ENCODE measurements at places on chromosomes 3 and 15. TPM values are rescaled to one million over a fixed set of nuclear protein-coding genes. Genes with fewer than 3 reads are reported as not detected.
A peak's percentile ranks its signal among the peaks of the same experiment; 100 is the strongest.

DNA sequence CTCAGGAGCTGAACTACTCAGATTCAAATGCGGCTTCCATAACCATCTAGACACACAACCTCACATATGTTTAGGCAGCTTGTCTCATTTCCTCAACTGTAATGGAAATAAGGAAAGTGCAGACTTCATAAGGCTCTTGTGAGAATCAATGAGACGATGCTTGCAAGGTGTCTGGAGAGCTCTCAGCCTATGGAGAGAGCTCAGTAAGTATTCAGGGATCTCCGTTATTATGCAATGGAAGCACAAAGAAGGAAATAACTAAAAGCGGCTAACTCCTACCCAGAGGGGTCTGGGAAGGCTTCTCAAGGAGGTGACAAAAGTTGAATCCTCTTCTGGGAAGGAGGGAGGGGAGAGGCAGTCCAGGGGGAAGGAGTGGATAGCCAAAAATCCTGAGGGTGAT, 50.1 kb upstream of the LIPC start:
- no peak for DNase-seq
- H3K4me1 ChIP-seq = peaks cover 4% of the 10 kb centered on the region
- H3K27me3 ChIP-seq = no peaks in the 10 kb centered on the region

TLR9 gene
- not detected for total RNA-seq

- H3K4me1 ChIP-seq = no peaks in the 10 kb centered on the region
- no peaks in the 10 kb centered on the region for H3K36me3 ChIP-seq
- peaks cover 26% of the 10 kb centered on the region for H3K27me3 ChIP-seq
- H3K27ac ChIP-seq = no peak overlapping the region
- no peak overlapping the region for H3K4me3 ChIP-seq
Observed at GRCh38 chr3:81871358-81872155, 110.1 kb upstream of the GBE1 start.

- no peak overlapping the region for H3K27ac ChIP-seq
- peaks cover 2% of the 10 kb centered on the region for H3K36me3 ChIP-seq
- DNase-seq = no peak
- no peak overlapping the region for H3K4me3 ChIP-seq
- no peaks in the 10 kb centered on the region for H3K4me1 ChIP-seq
- peaks cover 22% of the 10 kb centered on the region for H3K27me3 ChIP-seq
Observed at GRCh38 chr3:64321747-64322146, 96.5 kb upstream of the PRICKLE2 start.

RHOV gene
- not detected for total RNA-seq

SLC28A2 gene
- not detected for total RNA-seq

DNA sequence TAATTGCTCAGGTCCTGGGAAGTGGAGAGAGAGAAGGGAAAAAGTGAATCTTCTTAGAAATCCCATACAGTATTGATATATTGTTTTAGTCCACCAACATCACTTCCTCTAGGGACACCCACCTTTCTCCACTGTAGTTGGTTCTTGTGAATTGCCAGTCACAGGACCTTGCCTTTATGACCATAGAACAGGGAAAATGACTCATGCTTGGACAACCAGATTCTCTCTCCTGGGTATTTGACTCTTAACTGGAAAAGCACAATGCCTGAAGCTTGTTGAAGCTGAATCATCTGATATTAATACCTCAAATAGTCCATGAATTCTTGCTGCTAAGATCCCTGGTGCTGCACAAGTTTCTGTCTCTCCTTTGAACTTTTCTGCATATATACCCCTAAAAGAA, 32.5 kb upstream of the DCLK3 start:
- no peak overlapping the region for H3K27ac ChIP-seq
- no peaks in the 10 kb centered on the region for H3K36me3 ChIP-seq
- DNase-seq = no peak
- no peak overlapping the region for H3K4me3 ChIP-seq
- peaks cover 3% of the 10 kb centered on the region for H3K4me1 ChIP-seq

SPINK8 gene
- not detected for total RNA-seq

GRCh38 chr15:67267951-67268941, 13.7 kb downstream of the IQCH start:
- no peak overlapping the region for H3K4me3 ChIP-seq
- H3K36me3 ChIP-seq = no peaks in the 10 kb centered on the region
- H3K27me3 ChIP-seq = no peaks in the 10 kb centered on the region

DNA sequence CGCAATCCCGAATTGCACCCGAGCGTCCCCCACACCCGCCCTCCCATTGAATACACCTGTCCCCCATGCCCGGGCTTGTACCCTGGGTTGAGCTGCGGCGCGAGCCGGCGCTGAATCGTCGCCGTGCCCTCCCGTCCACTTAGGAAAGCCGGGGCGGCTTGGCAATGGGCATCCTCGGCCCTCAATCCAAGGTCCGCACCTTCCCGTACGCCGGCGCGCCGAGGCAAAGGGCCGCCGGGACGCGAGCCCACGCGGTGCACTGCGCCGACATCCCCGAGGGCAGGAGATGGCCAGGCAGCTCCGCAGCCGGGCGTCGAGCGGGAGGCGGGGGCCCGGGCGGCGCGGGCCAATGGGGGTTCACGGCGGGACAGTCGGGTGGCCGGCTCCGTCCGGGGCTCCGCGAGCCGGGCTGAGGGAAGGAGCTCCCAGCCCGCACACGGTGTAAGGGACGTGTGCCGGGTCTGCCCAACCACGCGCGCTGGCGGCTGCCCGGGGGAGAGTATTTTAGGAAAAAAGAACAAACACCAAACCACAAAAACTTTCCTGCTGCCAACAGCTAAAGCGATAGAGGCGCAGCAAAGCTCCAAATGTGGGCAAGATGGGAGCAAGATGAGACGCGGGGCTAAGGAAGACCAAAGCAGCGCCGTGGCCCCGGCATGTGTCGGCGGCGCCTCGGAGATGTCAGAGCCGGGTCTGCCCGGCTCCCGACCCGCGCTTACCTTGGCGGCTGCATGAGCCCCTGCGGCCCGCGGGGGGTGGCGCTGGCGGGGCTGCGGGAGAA, 621 bp downstream of the RGMA start:
- no peak for DNase-seq
- peaks cover 6% of the 10 kb centered on the region for H3K36me3 ChIP-seq
- peak overlapping the region; percentile 96 for H3K4me3 ChIP-seq
- peaks cover 11% of the 10 kb centered on the region for H3K4me1 ChIP-seq

- DNase-seq = no peak
- H3K4me3 ChIP-seq = peak overlapping the region; percentile 87
- peak overlapping the region; percentile 100 for H3K27ac ChIP-seq
- H3K27me3 ChIP-seq = no peaks in the 10 kb centered on the region
- H3K36me3 ChIP-seq = no peaks in the 10 kb centered on the region
Observed at GRCh38 chr15:41936155-41936554, 36.2 kb downstream of the EHD4 start.

DNA sequence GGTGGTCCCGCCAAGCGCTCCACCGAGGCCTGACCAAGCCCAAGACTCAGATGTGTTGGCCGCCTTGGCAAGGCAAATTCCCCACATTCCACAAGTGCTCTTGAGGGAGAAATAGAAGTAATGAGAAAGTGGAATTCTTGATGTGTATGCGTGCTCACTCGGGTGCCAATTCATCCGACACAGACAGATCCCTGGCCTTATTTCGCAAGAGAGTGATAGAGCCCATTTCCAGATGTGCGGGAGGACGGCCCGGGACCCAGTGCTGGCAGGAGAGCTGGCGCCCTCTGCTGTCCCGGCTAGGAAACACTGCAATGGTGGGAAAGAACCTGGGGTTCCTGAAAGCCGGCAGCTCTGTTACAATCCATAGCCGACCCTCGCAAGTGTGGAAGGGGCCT, 76.0 kb downstream of the HMG20A start:
- H3K27me3 ChIP-seq = peaks cover 5% of the 10 kb centered on the region
- no peak overlapping the region for H3K4me3 ChIP-seq
- peaks cover 22% of the 10 kb centered on the region for H3K4me1 ChIP-seq
- peak; percentile 49 for DNase-seq

- DNase-seq = no peak
- H3K27ac ChIP-seq = peak overlapping the region; percentile 94
- no peaks in the 10 kb centered on the region for H3K36me3 ChIP-seq
- no peaks in the 10 kb centered on the region for H3K27me3 ChIP-seq
Observed at GRCh38 chr3:146542978-146543377, 1.4 kb downstream of the PLSCR1 start.

TNNC1 gene
- total RNA-seq = 3.7 TPM

BUB1B gene
- total RNA-seq = 1.1 TPM

GRCh38 chr3:129599607-129600006, 6.9 kb downstream of the PLXND1 start:
- H3K27me3 ChIP-seq = no peaks in the 10 kb centered on the region
- no peak overlapping the region for H3K4me3 ChIP-seq

GRCh38 chr3:184155644-184156521, 706 bp downstream of the DVL3 start:
- no peaks in the 10 kb centered on the region for H3K27me3 ChIP-seq
- H3K4me3 ChIP-seq = peak overlapping the region; percentile 94
- no peaks in the 10 kb centered on the region for H3K36me3 ChIP-seq

- H3K27me3 ChIP-seq = peaks cover 21% of the 10 kb centered on the region
- H3K36me3 ChIP-seq = no peaks in the 10 kb centered on the region
- no peak overlapping the region for H3K27ac ChIP-seq
- no peaks in the 10 kb centered on the region for H3K4me1 ChIP-seq
- no peak for DNase-seq
Observed at GRCh38 chr3:124281453-124282316, 289.8 kb upstream of the ROPN1 start.

GRCh38 chr3:113629584-113630421, 66.6 kb downstream of the USF3 start:
- DNase-seq = no peak
- H3K4me1 ChIP-seq = peaks cover 9% of the 10 kb centered on the region
- peaks cover 9% of the 10 kb centered on the region for H3K36me3 ChIP-seq

- peaks cover 5% of the 10 kb centered on the region for H3K27me3 ChIP-seq
- DNase-seq = no peak
- peaks cover 2% of the 10 kb centered on the region for H3K36me3 ChIP-seq
- peaks cover 19% of the 10 kb centered on the region for H3K4me1 ChIP-seq
Observed at GRCh38 chr3:125123451-125124305, 67.9 kb upstream of the HEG1 start.

GRCh38 chr3:109098079-109098644, 19.8 kb downstream of the MORC1 start:
- H3K27ac ChIP-seq = no peak overlapping the region
- H3K27me3 ChIP-seq = peaks cover 14% of the 10 kb centered on the region
- no peak for DNase-seq
- no peaks in the 10 kb centered on the region for H3K36me3 ChIP-seq
- H3K4me1 ChIP-seq = peaks cover 2% of the 10 kb centered on the region
